Skin of body (tissue), 3 donors: ENCODE measurements at places on chromosomes 12 and 14.

GRCh38 chr12:15417691-15418090 lies 95.4 kb downstream of the PTPRO start:
- no peak for DNase-seq

GRCh38 chr12:49231878-49232655 lies 32.8 kb upstream of the TUBA1C start:
- no peak for DNase-seq

DNA sequence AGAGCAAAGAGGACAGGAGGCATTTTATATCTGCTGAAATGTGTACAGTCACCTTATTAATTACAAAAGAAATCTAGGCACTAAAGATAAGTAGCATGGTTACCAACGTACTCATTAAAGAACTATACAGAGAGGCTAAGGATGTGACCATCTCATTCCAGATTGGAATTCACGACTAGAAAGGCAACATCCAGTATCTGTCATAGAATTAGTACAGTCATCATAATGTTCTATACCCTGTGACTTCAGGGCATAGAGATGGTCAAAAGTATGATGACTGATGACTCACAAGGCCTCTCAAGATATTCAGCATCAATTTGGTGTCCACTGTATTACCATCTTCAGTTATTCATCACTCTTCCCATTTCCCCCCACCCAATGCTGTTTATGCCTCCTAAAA lies 144.0 kb upstream of the PLEKHG7 start:
- no peak for DNase-seq

DNA sequence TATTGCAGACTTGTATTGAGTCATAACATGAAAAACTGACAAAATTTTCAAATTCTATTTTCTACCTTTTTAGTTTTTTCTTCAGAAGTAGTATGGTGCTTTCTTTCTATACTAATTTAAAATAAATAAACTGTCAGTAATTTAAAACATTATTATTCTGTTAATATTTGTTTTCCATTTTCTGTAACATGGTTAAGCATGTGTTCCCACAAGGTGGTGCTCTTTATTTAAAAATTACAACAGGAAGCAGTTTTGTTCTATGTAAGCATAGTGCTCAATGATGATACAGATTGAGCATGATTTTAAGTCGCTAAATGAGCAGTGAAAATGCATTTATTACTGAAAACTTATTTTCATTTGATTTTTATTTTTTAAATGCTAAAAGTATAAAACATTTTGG lies 114.6 kb downstream of the PPFIA2 start:
- DNase-seq, result no peak

GRCh38 chr14:44940211-44940610 lies 21.5 kb downstream of the KLHL28 start:
- no peak for DNase-seq

DNA sequence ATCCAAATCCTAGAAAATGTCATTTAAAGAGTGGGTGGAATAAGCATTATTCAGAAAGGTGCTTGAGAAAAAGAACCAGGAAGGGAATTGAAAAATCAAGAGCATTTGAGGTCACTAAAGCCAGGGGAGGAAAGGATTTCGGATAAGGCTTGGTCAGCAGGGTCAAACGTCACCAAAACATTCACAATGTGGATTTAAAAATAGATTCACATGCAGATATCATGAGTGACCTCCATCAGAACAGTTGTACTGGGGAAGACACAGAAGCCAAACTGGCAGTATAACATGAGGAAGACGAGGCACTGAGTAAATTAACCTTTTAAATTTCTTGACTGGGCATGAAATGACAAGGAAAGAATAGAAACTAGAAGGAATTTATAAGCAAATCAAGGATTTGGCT lies 175.1 kb upstream of the CCDC196 start:
- no peak for DNase-seq

DNA sequence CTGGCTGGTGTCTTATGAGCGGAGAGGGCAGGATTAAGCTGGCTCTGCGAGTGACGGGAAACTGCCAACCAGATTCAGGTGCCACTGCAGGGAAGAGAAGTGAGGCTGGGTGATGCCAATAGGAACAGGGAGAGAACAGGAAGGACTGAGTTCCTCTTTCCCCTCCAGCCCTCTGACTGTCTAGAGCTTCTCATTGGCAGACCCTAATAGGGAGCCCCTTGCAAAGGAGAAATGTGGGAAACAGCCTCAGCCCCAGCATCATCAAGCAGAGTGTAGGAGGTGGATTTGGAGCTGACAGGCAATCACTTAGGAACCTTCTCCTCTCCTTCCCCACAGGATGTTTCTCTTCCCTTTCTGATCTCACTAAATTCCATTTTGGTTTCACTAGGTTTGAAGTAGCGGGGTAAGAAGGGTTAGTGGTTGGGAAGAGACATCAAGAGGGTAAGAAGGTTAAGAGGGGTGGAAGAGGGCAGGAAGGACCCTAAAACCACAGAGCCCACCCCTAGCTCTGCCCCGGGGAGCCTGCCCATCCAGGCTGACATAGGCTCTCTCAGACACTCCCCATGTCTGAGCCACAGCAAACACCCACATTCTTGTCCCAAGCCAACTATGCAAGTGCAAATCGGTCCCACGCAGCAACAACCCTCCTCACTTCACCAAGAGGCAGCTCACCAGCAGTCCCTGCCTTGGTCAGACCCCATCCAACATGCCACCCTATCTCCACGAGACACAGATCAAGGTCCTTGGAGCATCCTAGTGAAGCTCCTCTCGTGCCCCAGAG lies 111.1 kb downstream of the STAB2 start:
- no peak for DNase-seq

DNA sequence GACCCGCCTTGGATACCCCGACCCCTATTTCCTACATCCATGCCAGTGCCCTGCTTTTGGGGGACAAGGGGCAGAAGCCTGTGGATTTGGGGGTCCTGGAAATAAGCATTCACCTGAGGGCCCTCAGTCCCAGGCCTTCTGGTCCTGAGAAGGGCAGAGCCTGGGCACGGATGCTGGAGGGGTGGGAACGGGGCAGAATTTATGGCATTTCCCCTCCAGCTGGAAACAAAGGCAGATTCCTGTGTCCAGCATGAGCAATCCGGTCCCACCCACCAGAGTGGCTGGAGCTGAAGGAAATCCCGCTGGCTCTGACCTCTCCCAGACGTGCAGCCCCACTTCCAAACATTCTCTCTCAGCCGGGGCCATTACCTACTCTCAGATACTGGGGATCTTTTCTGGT lies 9.3 kb downstream of the ANKRD33 start:
- DNase-seq, result no peak

DNA sequence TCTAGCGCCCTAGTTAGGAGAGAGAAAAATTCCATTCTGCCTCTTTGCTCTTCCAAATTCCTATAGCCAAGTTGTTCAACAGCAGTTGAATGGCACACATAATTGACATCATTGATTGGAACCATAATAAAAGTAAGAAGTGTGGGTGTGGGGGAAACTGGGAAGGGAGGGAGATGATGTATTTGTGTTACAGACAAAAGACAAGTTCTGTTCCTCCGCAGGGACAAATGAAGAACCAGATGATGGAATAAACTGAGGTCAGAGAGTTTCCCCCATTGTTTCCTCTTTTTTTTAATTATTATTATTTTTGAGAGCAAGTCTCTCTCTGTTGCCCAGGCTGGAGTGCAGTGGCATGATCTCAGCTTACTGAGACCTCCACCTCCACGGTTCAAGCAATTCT lies 34.9 kb downstream of the GDF11 start:
- no peak for DNase-seq

DNA sequence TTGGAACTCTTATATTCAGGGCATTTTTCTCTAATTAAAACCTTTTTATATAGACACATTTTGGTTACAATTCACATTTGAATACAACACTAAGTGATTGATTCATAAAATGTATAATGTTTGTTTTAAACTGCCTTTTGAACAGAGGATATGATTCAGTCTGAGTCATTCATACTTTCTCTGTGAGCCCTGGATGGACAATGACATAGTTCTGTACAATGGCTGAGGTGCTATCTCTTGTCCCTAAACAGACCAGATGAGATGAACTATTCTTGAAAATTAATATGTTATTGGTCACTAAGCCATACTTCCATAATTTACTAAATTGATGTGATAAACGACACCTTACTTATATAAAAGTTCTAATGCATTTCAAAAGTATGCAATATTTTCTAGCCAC lies 199.7 kb upstream of the ATXN7L3B start:
- no peak for DNase-seq

GRCh38 chr12:120583478-120584030 lies 2.4 kb upstream of the POP5 start:
- DNase-seq, result peak; percentile 44

DNA sequence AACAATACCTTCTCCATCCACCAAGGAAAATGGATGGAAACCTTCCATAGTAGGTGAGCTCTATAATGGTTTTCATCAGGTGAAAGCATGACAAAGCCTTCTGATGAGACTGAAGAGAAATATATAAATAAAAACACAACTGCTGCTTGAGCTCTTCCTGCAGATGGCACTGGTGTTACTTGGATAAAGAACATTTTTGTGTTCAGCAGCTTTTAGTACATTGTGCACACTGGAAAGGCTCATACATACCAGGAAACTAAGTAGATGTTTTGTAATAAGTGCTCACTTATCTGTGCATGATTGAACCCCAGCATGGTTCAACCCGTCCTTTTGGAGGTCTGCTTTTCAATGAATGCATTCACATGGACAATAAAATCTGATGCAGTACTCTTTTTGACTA lies 357.3 kb upstream of the MIS18BP1 start:
- DNase-seq, result peak; percentile 0

DNA sequence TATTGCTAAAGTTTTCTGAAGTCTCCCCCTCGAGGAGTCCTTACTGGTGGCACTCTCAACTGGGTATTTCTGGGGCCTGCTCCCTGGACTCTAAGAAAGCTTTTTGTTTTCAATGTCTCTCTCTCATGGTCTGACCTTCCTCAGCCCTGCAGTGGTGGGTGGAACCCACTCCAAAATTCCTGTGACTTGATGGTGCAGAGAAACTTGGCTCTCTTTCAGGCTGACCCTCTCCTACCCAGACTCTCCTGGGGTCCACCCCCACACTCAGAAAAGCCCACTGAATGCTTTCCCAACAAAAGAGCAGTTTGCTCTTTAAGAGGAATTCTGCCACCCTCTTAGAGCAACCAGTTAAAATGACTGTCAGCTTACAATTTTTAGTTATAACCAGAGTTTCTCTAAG lies 967 bp upstream of the PTCSC3 start:
- DNase-seq, result no peak

GRCh38 chr12:24379861-24380521 lies 430.5 kb upstream of the SOX5 start:
- DNase-seq, result no peak

DNA sequence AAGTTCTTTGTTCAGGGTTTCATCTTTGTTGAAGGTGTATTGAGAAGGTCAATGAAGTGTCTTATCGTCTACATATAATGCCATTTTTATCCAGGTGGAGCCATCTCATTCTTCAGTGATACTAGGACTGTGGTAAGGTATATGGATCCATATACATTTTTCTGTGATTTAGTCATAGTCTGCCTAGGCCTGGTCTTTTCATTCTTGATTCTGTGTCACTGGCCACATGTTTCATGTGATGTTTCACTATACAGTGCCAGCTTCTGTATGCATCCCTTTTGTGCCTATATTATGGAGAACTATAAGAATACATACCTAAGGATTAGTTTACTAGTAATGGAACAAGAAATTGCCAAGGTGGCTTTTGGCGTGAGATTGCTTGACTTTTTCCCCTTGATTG lies 40.5 kb downstream of the VEZT start:
- no peak for DNase-seq

- DNase-seq, result no peak
Observed at GRCh38 chr12:66467932-66468331, 165.6 kb downstream of the HELB start.

DNA sequence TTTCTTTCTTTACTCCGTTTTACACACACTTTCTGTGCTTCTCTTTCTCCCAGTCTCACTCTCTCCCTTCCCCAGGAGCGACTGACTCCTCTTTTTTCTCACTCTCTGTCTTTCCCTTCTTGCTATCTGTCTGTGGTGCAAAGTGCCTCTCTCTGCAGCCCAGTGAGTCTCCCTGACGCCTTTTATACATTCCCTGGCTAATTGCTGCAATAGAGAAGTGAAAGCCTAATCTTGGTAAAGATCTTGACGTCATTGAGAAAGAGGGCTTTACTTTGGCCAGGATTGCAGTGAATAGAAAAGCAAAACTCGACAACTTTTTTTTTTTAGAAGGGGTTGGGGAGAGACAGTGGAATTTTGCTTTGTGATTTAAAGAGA lies 706 bp upstream of the DIO2 start:
- no peak for DNase-seq

- no peak for DNase-seq
Observed at GRCh38 chr12:70646850-70647249, 9.6 kb upstream of the PTPRB start.

DNA sequence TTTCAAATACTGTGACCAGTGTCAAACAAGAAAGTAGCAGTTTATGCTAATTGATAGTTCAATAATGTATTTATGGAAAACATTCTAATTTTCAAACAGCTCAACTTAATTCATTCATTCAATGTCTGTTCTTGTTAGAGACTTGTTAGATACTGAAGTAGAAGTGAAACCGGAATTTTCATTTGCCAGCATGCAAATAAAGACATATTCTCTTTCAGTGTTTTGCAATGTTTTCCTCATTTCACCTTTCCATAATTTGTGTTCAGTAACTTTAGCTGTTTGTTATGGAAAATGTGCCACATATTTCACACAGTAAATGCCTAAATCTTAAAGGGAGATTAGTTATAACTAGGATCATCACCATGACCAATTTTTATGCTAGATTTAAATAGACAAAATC lies 21.2 kb downstream of the TAS2R50 start:
- DNase-seq, result no peak

DNA sequence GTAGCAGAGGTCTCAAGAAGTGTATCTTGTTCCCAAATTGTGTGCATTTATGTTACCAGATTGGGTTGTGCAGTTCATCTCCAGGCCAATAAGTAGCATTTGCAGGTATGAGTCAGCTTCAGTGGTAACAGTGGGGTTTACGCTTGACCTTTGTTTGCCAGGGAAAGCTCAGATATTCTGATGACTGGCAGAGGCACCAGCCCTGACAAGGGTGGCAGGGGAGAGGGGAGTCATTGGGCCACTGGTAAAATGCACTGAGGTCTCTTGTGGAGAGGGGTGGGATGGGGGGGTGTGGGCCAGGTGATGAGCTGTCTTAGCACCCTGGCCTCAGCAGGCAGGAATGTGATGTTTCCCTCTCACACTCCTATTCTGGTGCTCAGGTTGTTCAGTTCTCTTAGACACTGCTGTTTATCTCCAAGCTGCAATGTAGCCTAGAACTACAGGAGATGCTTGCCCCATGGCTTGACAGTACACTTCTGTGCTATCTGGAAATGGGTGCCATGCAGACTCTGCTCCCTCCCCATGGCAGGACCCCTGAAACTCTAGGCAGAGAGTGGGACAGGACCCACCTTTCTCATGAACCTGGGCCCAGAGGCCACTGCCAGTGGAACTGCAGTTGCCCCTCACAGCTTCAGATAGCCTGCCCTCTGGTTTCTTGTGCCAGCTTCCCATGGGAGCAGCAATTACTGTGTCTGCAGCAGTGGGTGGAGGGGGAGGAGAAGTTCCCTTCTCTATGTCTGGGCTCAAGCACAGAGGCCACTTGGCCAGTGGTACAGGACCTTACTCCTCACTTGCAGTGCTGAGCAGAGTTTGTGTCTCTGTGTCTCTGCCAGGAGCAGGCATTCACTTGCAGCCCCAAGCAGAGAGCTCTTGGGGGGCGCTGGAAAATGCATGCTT lies 31.9 kb downstream of the USP15 start:
- no peak for DNase-seq

GRCh38 chr12:107856096-107856495 lies 81.6 kb downstream of the ASCL4 start:
- DNase-seq, result no peak

GRCh38 chr12:131795690-131796410 lies 32.3 kb upstream of the MMP17 start:
- no peak for DNase-seq
